ENCODE measurements at places on chromosomes 6 and 20.

DNA sequence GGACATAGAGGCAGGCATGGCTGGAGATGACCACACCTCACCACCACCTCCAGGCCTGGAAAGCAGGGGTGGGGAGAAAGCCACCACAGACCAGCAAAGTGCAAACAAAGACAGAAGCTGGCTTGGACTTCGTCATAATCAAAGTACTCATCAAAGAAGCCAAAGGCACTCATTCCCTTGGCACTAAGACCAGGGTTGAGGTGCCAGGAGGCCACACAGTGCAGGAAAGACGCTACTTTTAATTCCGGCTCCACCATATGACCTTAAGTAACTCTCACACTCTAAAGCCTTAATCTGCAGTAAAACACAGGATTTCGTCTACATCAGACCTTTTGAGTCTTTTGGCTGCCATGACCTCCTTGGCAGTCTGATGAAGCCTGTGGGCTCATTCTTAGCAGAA lies 123.1 kb downstream of the HIVEP2 start:
- DNase-seq, result no peak

DNA sequence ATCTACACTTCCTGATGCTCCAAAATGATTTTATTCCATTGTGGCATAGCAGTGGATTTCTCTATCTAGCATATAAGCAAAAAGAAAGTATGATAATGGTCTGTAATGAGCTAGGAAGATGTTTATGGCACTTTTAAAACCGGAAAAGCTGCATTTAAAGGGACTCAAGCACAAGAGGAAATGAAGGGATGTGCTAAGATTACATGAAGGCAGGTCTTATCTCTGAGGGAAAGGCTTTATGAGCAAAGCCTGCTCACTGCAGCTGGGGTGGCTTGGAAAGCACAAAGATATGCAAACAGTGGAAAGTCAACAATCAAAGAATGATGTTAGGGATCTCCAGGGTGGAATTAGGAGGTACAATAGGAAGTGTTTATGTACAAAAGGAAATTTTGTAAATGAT lies 138.2 kb downstream of the TENT5A start:
- no peak for DNase-seq

DNA sequence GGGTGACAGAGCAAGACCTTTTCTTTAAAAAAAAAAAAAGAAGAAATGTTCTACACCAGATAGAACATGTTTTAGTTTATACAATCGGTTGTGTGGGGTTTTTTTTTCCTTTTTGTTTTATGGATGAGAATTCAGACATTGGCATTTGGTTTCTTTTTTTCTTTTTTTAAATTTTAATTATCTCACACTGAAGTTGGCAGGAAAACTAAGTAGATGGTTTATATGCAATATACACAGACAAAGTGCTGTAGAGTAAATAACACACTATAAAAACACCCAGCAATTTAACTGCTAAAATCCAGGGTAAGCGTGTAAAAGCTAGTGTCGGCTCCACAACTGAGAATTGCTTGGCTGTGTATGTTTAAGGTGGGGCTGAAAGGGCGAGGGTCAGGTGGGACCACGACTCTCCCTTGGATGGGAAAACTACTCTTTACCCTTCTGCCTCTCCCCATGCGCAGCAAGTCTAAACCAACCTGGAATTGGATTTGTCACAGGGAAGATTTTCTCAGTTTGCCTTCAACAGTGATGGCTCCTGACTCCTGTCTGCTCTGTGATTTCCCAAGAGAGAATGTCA lies 147.1 kb upstream of the MARCKS start:
- no peak for DNase-seq

DNA sequence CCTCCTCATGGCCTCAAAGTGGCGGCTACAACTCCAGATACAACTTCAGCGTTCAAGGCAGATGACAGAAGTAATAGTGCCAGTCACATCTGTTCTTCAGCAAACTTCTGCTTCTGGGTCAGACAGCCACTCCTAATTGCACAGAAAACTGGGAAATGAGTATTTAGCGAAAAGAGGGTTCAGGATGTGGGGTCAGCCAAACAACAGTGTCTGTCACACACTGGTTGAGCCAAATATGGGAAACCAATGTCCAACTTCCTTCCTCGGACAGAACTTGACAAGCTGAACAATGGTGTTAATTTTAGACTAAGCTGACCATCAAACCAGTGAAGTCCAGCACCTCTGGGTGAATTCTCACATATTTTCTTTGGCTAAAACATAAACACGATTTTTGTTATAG lies 22.1 kb downstream of the NUDT3 start:
- DNase-seq, result no peak

DNA sequence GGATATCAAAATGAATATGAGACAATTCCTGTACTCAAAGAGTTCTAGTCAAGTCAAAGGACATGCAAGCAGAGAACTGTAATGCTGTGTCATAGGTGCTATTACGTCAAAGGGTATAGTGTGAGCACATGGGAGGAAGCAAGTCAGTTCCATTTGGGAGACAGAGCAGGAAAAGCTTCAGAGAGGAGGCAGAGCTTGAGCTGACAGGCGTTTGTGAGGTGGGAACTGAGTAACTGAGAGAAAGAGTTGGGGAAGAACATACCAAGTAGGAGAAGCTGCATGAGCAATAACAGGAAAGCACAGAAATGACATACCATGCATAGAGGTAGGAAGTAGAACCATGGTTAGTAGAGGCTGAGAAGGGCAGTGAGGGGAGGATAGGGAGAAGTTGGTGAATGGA lies 15.2 kb upstream of the SSR1 start:
- no peak for DNase-seq

Data from HEK293T (cell line).